ENCODE measurements at places on chromosomes 3 and 15.

DNA sequence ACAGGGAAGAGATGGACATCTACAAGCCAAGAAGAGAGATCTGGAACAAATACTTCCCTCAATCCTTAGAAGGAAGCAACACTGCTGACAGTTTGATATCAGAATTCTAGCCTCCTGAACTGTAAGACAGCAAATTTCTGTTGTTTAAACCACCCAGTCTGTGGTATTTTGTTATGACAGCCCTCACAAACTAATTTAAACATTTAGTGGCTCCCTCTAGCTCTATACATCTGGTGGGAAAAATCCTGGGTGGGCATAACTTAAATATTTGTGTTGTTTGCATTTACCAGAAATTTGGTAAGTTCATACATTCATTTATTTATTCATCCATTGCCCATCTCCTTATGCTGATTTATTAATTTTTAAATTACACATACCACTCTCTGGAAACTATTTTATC, 62.5 kb upstream of the GSK3B start:
- no peak for DNase-seq

- no peak for DNase-seq
Observed at GRCh38 chr3:117548600-117548999, 839.0 kb downstream of the TUSC7 start.

DNA sequence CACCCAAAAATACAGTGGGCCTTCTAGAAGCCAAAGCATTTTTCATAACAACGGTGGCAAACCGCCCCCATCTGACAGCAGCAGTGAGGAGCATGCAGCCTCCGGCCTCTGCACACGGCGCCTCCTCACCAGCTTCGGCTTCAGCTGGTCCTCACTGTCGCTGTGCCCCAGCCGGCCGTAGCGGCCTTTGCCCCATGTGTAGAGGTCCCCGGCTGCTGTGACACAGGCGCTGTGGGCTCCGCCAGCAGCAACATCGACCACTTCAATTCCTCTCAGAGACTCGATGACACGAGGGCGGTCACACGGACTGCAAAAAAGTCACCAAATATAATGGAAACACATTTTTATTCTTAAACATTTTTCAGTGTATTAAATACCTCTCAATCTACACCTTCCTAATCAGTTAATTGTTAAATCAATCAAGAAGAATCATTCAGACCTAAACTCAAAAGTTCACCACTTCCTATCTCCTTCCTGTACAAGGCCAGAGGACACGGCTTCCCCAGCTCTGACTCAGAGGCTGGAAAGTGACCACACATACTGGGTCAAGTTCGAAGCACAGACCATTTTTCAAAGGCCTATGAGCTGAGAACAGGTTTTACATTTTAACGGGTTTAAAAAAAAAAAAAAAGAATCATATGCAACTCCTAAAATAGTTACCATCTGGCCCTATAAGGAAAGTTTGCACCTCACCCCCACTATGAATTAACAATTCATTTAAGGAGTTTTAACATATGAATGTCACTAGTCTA, 33.6 kb upstream of the OCA2 start:
- no peak for DNase-seq

- no peak for DNase-seq
Observed at GRCh38 chr3:83524901-83525300, 1433.9 kb upstream of the CADM2 start.

All from activated naive CD4-positive, alpha-beta T cell treated with Interleukin-2 at 50 U/mL for 16 hours (primary cell).